PC-3 (cell line): ENCODE measurements at places on chromosomes 2 and 18. TPM values are rescaled to one million over a fixed set of nuclear protein-coding genes. Genes with fewer than 3 reads are reported as not detected.
A peak's percentile ranks its signal among the peaks of the same experiment; 100 is the strongest.

DNA sequence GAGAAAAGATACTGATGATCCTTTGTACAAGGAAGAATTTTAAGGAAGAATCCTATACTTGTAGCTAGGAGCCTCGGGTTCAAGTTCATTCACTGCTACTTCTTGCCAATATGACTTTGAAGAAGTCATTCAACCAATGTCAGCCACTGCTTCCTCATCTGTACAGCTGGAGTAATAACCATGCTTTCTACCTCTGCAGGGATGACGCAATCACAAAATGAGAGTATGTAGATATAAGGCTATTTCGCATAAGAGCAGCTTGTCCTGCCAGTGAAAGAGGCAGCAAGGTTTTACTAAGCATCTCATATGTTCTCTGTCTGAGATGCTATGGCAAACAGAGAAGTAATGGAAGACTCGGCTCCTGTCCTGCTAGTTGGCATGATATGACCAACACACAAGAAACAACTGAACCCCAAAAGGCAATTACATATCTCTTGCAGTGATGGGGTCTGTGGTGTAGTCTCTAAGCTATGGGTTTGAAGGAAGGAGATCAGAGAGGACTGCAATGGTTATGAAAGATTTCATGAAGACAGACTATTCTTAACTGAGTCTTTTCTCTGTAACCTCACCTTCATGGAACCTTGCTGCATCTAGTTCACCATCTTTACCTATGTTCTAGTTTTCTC lies 9.2 kb downstream of the AAK1 start:
- no peak for DNase-seq
- H3K27me3 ChIP-seq = no peaks in the 10 kb centered on the region
- H3K36me3 ChIP-seq = peaks cover 11% of the 10 kb centered on the region
- no peak overlapping the region for H3K27ac ChIP-seq

GRCh38 chr2:159129269-159129668 lies 157.2 kb downstream of the WDSUB1 start:
- H3K4me1 ChIP-seq = peaks cover 34% of the 10 kb centered on the region
- no peak overlapping the region for H3K27ac ChIP-seq
- no peak for DNase-seq
- no peaks in the 10 kb centered on the region for H3K27me3 ChIP-seq

DNA sequence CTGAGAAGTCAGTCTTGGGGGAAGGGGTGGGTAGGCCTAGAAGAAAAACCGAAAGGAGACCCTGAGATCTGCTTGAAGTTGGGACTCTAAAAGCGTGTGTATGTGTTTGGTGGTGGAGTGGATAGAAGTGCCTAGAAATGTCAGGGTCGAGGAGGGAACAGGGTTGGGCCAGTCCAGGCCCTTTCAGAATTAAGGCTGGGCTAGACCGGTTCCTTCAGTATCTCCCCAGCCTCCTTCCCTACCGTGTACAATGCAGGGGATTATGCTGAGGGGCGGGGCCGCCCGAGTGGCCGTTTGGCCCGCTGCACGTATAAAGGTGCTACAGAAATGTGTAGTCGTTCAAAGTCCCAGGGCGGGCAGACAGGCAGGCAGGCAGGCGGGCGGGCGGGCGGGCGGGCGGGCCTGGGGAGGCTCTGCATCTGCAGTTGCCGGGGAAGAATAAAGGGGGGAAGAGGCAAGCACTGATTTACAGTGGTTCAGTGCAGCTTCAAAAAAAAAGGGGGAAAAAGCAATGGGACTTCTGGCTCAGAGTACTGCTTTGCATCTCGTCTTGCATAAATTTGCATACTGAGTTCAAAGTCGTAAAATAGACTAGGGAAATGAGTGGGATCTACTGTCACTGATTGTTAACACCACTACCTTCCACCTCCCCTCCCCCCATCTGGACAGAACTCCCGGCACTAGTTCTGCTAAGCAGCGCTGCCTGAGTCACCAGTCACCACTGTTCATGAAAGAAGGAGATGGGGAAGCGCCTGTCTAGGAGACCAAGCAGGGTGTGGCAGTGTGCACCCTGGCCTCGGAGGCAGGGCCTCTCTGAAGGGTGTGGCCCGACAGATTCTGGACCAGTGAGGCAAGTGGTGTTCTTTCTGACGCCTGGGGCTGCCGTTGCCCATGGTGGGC lies 3.6 kb downstream of the IGFBP2 start:
- peak; percentile 88 for DNase-seq
- H3K4me1 ChIP-seq = peaks cover 38% of the 10 kb centered on the region
- H3K36me3 ChIP-seq = no peaks in the 10 kb centered on the region
- no peak overlapping the region for H3K4me3 ChIP-seq

Gene CCDC148
- total RNA-seq = 0.11 and 0.46 TPM in 2 replicates

DNA sequence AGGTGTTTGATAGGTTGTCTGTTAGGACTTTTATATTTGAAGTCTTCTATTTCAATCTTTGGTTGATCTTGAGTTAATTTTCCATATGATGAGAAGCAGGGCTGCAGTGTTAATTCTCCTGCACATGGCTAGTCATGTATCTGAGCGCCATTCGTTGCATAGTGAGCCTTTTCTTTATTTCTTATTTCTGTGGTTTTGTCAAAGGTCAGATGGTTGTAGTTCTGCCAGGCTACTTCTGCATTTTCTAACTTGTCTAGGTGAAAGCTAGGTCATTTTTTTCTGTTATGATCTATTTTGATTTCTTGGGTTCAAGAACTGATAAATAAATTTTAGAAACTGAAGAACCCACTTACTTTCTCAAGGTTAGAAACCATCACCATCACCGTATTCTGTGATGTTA lies 56.7 kb downstream of the CCDC74A start:
- no peaks in the 10 kb centered on the region for H3K4me1 ChIP-seq
- H3K27ac ChIP-seq = no peak overlapping the region
- H3K4me3 ChIP-seq = no peak overlapping the region
- DNase-seq = no peak
- H3K27me3 ChIP-seq = peaks cover 96% of the 10 kb centered on the region

DNA sequence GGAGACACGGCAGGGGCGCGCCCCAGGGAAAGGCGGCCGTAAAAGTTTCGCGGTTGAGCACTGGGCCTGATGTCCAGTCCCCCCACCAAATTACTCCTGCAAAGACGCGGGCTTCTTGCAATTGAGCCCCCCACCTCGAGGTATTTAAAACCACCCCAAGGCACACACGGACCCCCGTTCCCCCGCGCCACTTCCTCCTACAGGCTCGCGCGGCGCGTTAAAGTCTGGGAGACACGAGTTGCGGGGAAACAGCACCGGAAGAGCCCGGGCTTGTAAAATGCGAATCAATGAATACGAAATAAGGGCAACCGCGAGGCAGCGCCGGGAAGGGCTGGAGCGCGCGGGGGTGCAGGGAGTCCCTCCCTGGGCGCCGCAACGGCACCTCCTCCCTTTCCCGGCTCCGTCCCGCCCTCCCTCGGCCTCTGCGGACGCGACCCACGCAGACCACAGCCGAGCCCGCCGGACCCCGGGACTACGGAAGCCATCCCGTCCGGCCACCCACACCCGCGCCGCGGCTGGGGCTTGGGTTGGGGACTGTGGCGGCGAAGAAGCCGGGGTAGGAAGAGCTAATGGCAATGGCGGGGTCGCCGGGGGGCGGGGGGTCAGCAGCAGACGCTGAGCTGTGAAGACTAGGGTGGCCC lies 918 bp upstream of the NETO1 start:
- H3K4me1 ChIP-seq = peaks cover 13% of the 10 kb centered on the region
- no peak for DNase-seq
- no peak overlapping the region for H3K27ac ChIP-seq
- H3K27me3 ChIP-seq = no peaks in the 10 kb centered on the region
- peak overlapping the region; percentile 66 for H3K4me3 ChIP-seq
- no peaks in the 10 kb centered on the region for H3K36me3 ChIP-seq

Gene NYAP2
- total RNA-seq = not detected in 2 replicates

- no peak overlapping the region for H3K4me3 ChIP-seq
- H3K27ac ChIP-seq = no peak overlapping the region
- H3K27me3 ChIP-seq = peaks cover 47% of the 10 kb centered on the region
- H3K36me3 ChIP-seq = no peaks in the 10 kb centered on the region
- no peaks in the 10 kb centered on the region for H3K4me1 ChIP-seq
These were observed 152.5 kb downstream of the NRP2 start for GRCh38 chr2:205834796-205835195.

DNA sequence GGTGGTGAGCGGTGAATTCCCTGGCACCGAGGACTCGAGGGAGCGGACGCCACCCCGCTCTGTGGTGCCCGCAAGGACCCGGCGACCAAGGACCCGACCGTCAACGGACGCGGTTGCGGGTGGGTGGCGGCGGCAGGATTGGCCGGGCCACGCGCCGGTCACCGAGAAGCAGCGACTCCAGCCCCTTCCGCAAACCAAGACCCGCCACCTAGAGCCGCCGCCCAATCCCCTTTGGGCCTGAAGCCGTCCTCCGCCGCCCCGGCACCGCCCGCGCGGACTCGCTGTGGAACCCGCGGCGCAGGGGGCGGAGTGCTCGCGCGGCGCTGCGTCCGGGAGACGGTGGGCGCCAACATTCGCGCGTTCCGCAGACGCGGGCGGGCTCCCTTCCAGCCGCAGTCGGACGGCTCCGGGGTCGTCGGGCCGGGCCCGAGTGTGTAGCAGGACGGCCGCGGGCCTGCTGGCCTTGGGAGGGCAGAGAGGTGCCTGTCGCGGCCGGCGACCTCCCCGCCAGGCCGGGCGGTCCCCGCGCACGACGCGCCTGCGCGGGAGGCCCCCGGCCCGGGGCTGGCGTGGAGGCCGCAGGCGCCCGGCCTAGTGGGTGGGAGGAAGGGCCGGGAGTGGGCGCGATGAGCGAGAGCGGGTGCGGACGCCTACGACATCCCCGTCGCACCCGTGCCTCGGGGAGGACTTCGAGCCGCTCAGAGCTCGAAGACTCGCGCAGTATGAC lies at the start of the genes FAM228B and PFN4:
Gene FAM228B, plus strand, starts transcription at position 275 of the 727 bp plus-strand sequence. CDS start 893 bp downstream, outside the sequence.
Gene PFN4, minus strand, starts transcription at position 140 of the 727 bp plus-strand sequence. CDS start 799 bp downstream, outside the sequence.
- H3K27me3 ChIP-seq = no peaks in the 10 kb centered on the region
- peaks cover 19% of the 10 kb centered on the region for H3K4me1 ChIP-seq
- peak; percentile 84 for DNase-seq
- H3K36me3 ChIP-seq = no peaks in the 10 kb centered on the region
